NCI-H524 (cell line): ENCODE measurements at places on chromosomes 4 and X.

DNA sequence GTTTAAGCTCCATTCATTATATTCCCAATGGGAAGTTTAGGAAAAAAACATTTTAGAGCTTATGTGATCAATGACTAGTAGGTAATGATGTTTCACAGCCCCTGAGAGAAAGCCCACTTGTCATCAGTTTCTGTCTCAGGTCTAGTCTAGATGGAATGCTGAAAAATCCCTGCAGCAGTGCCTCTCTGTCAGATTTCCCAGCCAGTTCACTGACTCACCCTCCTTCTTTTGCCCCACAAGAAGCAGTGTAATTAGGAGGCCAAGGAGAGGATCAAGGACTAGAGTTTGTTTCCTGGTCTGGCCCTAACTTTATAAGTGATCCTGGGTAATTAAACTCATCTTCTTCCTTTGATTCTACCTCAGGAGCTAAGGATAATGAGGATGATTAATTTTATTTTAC is 118.7 kb upstream of the ANXA3 start:
- no peak for DNase-seq

- no peak for DNase-seq
Observed at GRCh38 chrX:104913348-104913747, 307.1 kb downstream of the TEX13A start.

GRCh38 chr4:7742807-7743280 is 196.8 kb downstream of the AFAP1 start:
- no peak for DNase-seq

GRCh38 chrX:9657590-9658256 is 107.9 kb downstream of the GPR143 start:
- DNase-seq = no peak

DNA sequence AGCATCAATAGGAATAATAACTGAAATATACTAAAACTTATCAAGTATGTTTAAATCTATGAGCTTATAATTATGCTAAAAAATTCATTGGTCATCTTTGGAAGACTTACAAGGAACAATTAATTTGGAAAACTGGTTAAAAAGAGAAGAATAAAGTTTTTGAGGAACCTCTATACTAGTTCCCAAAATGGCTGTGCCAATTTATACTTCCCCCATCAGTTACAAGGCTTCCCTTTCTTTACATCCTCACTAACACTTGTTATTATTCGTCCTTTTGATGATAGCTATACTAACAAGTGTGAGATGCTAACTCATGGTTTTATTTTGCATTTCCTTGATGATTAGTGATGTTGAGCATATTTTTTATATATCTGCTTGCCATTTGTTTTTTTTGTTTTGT is 17.1 kb downstream of the OGT start:
- DNase-seq = no peak

- no peak for DNase-seq
Observed at GRCh38 chr4:15336410-15337167, 91.2 kb upstream of the C1QTNF7 start.

GRCh38 chrX:42131856-42132255 is 208.5 kb upstream of the CASK start:
- DNase-seq = no peak

DNA sequence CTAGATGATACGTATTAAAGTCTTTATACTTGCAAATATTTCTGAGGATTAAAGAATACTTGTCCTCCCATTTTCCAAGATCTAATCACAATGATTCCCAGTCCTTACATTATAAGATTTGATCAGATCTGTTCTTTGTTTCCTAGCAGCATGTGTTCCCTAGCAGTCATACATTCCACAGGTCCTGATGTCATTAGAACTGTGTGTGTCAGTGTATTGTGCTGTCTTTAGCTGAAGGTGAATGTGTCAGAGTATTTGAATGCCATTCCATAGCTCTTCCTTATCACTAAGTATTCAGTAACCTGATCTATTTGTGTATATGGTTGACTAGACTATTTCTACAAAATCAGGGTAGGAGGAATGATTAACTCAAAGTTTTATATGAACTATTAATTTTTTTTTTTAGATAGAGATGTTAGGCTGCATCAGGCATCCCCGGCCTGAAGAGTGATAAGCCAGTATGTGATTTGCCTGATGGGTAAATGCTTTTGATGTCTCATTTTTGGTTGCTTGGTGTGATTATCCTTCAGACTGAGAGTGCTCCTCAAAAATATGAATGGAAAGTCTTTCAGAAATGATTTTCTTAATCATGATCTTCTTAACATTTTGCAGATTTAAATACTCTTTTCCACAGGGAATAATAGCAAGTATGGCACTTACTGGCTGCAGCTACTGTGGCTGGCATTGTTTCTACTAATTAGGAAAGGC is 4.4 kb downstream of the ADGRL3 start:
- no peak for DNase-seq

DNA sequence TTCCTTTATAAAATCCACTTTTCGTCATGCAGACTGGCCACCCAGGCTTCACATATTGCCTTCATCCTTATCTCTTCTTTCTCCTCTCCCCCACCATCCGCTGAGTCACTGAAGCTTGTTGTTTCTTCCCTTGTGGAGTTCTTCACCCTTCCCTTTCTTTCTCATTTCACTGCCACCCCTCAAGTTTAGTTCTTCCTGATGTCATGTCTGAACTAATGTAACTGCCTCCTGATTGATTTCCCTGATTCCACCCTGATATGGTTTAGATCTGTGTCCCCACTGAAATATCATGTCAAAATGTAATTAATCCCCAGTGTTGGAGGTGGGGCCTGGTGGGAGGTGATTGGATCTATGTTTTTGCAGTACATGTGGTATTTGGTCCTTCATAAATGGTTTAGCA is 151.4 kb downstream of the CPEB2 start:
- no peak for DNase-seq

DNA sequence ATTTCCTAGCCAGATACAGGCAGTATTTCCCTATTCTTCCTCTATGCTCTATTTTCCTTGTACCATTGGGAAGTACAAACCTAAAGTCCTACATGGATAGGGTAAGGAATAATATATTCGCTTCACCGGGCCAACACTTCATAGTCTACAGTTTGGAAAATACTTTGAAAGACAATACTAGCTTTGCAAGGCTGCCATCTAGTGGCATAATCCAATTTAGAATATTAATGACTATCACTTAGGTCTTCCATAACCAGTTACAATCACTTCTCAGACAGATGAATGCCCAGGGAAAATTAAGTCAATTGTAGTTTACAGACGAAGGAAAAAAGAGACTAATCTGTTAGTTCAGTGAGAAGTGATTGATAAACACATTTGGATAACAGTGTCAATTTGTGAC is 141.0 kb upstream of the FAM47C start:
- peak; percentile 17 for DNase-seq

DNA sequence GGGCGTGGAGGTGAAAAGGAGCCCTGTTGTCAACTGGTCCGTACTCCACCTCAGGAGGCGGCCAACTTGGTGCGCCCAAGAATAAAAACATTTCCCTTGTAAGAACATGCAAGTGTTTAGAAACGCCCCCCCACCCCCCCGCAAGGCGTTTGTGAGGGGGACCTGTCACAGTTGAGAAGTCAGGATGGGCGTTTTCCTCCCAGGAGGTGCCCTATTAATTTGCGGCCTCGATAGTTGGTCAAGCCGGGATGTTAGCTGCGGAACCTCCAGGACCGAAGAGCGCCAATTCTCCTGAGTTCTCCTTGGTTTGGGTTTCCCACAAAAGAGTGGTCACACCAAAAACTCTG is 651 bp upstream of the SAP30 start:
- peak; percentile 37 for DNase-seq

- DNase-seq = no peak
Observed at GRCh38 chrX:19907794-19908193, 20.4 kb upstream of the SH3KBP1 start.

DNA sequence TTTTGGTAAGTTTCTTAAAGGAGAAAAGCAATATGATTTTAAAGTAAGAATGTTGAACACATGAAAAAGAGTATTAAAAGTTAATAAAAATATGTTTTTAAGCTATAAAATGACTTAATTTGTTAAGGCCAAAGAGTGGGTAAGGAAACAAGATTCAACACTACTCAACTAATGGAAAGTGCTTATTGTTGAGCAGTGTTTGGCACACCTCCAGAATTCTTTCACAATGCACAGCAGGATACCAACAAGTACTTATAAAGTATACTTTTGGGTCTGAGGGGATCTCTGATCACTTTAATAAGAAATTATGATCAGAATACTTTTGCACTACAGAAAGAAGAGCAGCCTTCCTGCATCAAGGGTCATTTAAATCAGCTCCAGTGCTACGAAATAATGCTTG is 5.9 kb downstream of the LAMP2 start:
- no peak for DNase-seq

DNA sequence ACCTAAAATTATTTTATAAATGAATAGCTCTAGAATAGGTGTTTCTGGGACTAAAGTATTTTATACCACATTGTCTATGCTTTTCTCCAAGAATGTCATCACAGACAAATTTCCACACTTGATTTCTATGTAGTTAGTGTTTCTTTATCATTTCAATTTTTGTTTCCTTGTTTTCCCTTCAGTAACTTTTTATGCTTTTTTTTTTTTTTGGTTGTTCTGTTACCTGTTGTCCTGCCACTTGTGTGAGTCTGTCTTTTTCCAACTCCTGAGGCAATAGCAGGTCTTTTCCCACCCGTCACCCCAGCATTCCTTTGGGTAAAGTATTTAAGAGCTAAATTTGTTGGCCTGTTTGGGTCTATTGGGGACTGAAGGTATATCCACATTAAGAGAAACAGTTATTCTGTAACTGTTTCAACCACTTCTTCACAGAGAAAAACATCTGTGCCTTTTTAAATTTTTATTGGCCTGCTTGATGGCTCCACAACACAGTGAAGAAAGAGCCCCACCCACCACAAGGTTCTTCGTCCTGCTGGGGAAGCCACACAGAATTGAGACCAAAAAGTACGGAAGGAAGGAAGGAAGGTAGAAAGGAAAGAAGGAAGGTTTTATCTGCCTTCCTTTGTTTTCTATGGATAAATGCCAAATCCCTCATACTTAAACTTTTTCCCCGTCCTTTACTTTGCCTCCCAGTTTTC is 17.7 kb upstream of the GPC3 start:
- no peak for DNase-seq

DNA sequence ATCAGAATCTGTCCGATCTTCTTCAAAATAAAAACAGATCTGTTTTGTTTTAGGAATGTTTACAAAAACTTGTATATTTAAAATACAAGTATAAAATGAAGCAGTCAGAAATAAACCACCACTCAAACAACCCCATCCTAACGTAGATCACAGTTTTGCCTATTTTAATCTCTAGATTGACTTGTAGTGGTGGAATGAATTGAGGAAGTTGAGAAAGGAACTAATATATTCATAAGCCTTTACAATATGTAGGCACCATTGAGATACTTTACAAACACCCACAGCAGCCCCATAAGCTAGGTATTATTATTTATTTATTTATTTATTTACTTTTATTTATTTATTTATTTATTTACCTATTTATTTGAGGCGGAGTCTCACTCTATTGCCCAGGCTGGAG is 52.3 kb upstream of the KLF3 start:
- no peak for DNase-seq

DNA sequence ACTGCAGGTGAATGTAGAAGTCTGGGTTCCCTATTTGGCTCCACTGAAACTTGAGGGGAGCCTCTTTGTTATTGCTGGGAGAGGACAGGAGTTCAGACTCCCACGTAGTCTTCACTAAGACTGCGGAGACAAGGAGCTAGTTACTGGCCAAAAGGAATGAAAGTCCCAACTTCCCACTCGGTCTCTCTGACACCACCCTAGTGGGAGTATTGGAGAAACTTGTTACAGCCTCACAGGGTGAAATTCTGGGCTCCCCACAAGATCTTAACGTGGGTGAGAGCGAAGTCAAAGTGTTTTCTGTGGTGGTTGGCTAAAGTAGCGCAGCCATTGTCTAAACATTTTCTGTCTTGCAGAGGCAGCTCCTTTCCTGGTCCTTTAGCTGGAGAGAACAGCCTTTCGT is 13.5 kb downstream of the MYOZ2 start:
- no peak for DNase-seq

DNA sequence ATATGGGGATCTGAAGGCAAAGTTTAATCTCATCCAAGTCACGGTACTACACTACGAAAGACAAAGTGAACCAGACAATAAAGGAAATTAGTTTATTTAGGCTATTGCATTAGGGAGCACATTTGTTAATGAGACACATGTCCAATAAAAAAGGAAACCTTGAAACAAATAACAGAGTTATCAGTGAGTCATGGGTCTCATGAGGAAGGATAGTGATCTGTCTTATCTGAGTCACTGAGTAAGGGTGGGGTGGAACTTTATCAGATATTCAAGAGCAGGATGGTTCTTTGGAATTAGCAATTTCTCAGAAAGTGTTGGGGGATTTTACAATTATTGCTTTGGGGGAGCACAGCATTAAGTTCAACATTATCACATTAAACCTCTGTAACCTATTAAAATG is 188.9 kb upstream of the IL1RAPL1 start:
- no peak for DNase-seq

- DNase-seq = no peak
Observed at GRCh38 chrX:136431625-136432024, 56.1 kb upstream of the BRS3 start.

DNA sequence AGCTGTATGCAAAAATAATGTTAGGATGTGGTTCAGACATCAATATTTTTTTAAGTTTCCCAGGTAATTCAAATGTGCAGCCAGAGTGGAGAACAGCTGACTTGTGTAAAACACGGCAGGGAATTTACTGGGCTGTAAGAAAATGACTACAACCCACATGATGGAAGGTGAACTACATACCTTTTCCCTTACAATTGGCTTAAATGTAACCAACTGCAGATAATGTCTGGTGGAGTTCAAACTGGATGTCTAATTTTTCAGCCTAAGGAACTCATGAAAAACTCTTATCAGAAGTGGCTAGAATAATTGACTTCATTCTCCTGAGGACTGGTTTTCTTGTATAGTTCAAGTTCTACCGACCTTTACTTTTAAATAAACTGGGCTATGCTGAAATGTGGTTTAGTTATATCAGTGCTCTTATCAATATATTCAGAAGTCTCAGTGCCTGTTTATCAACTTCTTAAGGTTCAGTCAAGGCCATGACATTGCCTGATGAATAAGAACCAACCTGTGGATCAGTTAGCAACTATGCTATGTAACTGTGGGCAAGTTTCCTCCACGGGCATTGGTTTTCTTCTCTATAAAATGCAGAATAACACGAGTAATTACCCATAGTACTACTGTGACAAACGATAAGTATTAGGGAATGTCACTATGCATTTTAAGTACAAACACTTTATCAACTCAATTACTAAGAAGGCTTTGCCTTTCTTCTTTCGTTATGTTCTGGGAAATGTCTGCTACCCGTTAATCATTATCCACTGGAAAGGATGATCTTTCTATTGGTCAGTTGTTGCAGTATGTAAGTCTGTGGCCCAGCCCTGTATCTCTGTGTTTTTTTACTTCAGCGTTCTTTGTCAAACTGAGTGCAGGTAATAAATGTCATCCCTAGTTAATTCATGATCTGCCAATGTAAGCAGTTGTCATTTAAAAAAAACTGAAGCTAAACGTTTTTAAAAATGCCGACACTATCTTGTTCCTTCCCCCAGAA is 181.6 kb downstream of the PCDH7 start:
- DNase-seq = no peak

DNA sequence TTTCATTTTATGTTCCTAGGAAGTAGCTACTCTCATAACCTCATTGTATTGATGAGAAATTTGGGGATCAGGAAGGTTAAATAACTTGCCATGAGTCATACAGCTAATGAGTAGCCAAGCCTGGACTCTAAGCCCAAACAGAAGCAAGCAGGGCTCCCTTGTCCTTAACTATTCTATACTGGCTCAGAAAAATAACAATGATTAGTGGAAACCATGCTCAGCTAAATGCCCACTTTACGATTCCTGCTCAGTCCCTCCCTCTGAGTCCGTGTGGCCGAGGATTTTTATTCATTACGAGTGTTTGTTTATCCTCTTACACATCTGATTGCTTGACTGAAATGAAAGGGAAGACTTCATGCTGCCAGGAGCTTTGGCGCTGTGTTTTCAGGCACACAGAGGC is 100.9 kb downstream of the SLC34A2 start:
- DNase-seq = no peak
